Activated CD4-positive, alpha-beta T cell treated with anti-CD3 and anti-CD28 coated beads, Interleukin-2, amount 10 ng/mL, durations not matched to agents 24 days and 14 days (primary cell): ENCODE measurements at places on chromosomes 16 and 17. TPM values are rescaled to one million over a fixed set of nuclear protein-coding genes. Genes with fewer than 3 reads are reported as not detected.

- DNase-seq, result no peak
- H3K27ac ChIP-seq, result no peak overlapping the region
- H3K36me3 ChIP-seq, result no peaks in the 10 kb centered on the region
- H3K27me3 ChIP-seq, result peaks cover 2% of the 10 kb centered on the region
- peaks cover 4% of the 10 kb centered on the region for H3K4me1 ChIP-seq
Measured at GRCh38 chr17:81120149-81120484, 45.2 kb upstream of the PVALEF start.

GRCh38 chr16:13977177-13977576 lies 57.2 kb downstream of the ERCC4 start:
- no peaks in the 10 kb centered on the region for H3K36me3 ChIP-seq
- DNase-seq, result no peak
- H3K27ac ChIP-seq, result no peak overlapping the region
- H3K27me3 ChIP-seq, result no peaks in the 10 kb centered on the region

GRCh38 chr16:65441501-65441900 lies 319.6 kb upstream of the CDH11 start:
- H3K4me3 ChIP-seq, result no peak overlapping the region
- H3K27me3 ChIP-seq, result no peaks in the 10 kb centered on the region
- no peak for DNase-seq
- no peaks in the 10 kb centered on the region for H3K4me1 ChIP-seq
- no peak overlapping the region for H3K27ac ChIP-seq

- no peak overlapping the region for H3K27ac ChIP-seq
- no peak overlapping the region for H3K4me3 ChIP-seq
- peaks cover 12% of the 10 kb centered on the region for H3K27me3 ChIP-seq
- DNase-seq, result no peak
Measured at GRCh38 chr16:27114006-27114405, 47.3 kb downstream of the C16orf82 start.

DNA sequence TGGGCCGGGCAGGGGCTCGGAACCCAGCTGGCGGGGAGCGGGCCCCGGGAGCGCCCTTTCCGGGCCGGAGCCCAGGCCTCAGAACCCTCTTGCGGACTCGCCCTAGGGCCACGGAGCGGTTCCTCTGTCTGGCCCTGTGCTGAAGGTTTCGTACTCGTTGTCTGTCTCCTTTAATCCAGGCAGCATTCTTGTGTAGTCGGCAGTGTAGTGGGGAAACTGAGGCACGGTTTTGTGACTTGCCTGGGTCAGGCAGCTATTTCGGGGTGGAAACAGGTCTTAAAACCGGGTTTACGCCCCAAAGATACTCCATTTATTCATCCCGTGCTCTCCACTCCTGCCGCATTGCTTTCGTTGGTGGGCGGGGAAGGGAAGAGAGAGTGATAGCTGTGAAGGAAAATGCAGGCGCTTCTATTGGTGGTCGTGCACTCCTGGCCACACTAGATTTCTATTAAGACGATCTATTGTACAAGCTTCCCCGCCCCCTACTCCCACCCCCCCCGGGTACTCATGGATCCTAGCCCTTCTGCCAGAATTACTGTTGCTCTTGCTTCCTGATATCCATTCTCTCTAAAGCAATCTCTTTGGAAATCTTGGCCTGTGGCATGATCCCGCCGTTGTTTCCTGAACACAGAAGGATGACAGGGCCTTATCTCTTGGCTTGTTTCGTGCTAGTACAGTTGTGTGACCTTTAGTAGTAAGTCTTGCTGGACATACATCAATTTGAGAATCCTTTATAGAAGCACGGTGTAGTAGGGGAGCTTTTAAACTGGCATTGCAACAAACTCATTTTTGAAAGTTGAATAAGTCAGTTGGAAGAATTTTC lies 751 bp downstream of the DCAF7 start:
- peaks cover 40% of the 10 kb centered on the region for H3K4me1 ChIP-seq
- H3K4me3 ChIP-seq, result peak overlapping the region; percentile 87
- no peaks in the 10 kb centered on the region for H3K27me3 ChIP-seq
- H3K36me3 ChIP-seq, result peaks cover 29% of the 10 kb centered on the region

DNA sequence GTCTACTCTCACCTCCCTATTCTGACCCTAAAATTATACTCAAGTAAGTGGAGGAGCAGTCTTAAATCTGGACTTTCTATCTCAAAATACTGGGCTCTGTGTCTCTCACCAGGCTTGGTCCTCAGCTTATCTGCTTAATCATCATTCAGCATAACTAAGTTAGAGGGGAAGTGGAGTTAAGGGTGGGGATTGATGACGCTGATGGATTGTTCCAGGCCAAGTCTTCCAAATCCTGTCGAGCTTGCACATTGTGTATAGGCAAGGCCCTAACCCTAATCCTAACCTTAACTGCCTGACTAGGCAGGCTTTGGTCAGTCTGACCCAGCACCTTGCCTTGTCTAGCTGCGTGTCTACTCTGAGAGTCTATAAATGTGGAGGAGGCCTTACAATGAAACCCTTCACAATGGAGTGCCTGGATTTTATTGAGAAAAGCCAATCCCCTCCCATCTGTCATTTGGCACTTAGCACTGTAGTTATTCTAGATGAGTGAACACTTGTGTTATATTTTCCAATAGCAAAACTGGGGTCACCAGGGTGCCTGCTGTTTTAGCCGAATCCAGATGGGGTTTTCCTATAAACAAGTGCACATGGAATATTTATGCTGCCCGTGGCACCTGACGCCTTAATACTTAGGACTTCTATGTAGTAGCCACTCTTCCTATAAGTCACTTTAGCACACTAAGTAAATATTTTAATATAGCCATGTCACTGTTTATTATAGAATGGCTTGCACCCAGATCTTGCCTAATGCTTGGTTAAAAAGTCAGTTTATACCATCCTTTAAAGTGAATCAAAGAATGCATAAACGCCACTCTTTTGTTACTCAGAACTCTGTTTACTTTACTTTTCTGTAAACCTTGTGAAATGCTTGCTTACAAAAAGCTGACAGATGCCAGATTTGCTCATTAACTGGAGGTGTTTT lies 193.2 kb upstream of the MYOCD start:
- H3K27ac ChIP-seq, result no peak overlapping the region
- H3K36me3 ChIP-seq, result no peaks in the 10 kb centered on the region
- DNase-seq, result no peak
- no peaks in the 10 kb centered on the region for H3K4me1 ChIP-seq
- H3K27me3 ChIP-seq, result no peaks in the 10 kb centered on the region

Gene KRTAP4-9
- not detected in 2 replicates for total RNA-seq
